ENCODE measurements at places on chromosomes 11 and 22.

GRCh38 chr11:65116370-65117205 is 913 bp downstream of the ZNHIT2 start:
- peak; percentile 48 for DNase-seq

DNA sequence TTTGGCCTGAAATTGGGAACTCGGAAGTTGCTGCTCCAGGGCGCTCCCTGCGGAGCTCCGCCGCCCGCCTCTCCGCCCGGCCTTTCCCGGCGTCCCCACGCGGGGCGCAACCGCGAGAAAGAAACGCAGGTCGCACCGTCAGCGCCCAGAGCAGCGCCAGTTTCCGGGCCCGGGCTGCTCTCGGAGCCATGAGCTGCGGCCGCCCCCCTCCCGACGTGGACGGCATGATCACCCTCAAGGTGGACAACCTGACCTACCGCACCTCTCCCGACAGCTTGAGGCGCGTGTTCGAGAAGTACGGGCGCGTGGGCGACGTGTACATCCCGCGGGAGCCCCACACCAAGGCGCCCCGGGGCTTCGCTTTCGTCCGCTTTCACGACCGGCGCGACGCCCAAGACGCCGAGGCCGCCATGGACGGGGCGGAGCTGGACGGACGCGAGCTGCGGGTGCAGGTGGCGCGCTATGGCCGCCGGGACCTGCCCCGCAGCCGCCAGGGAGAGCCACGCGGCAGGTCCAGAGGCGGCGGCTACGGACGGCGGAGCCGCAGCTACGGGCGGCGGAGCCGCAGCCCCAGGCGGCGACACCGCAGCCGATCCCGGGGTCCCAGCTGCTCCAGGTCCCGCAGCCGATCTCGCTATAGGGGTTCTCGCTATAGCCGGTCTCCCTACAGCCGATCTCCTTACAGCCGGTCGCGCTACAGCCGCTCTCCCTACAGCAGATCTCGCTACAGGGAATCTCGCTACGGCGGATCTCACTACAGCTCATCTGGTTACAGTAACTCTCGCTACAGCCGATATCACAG is 521 bp downstream of the SRSF8 start:
- peak; percentile 23 for DNase-seq

DNA sequence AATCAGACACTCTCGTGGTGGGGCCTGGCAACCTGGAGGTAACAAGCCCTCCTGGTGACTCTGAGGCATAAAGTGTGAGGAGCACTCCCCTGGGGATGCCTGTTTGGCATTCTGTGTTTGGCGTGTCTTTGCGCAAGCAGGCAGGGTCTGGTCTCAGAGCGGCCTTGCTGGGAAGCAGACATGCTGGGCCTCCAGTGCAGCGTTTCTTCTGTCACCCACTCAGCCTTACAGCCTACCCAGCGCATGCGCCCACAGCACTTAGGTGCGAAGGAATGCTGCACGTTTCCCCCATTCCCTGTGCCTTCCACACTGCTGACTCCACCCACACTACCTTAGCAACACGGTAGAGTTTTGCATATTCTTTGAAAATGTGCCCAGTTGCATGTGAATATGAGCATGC is 7.4 kb upstream of the CXCR5 start:
- no peak for DNase-seq

DNA sequence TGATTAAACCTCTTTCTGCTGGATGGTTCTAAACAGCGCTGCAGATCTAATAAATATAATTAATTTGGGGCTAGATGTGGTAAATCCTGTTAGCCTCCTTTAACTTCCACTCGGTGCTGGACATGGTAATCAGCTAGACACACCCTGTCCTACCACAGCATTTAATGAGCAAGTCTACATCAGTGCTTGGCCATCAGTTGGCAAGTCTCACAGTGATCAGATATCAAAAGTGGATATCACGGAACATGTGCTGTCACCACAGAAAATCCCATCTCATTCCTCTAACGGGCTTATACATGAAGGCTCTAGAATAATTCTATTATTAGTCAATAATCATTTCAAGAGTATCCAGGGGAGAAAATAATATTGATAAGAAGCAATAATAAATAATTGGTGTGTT is 5.6 kb upstream of the USP28 start:
- no peak for DNase-seq

GRCh38 chr22:46581538-46582244 is 38.5 kb upstream of the GRAMD4 start:
- DNase-seq, result no peak

- DNase-seq, result no peak
Measured at GRCh38 chr22:44728761-44729324, 23.5 kb upstream of the ARHGAP8 start.

Data from stimulated activated CD8-positive, alpha-beta memory T cell treated with anti-CD3 and anti-CD28 coated beads, Interleukin-4, amount 100 ng/mL, for 4 hours (primary cell).